G401 (cell line): ENCODE measurements at places on chromosomes 4 and X. TPM values are rescaled to one million over a fixed set of nuclear protein-coding genes. Genes with fewer than 3 reads are reported as not detected.

DNA sequence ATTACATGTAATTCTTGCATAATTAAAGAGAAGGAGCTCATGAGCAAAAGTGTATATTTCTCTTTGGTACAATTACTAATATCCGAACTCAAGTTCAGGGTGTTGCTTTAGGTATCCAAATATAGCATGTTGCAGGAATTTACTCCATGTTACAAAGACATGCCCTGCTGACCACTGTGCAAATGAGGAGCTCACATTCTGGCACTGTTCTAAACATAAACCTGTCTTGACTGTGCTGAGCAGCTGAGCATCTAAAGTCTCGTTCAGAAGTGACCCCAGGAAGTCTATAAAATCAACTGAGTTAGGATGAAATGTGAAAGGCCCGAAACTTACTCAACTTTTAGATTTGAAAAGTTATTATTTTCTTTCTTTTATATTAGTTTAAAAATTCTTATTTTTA lies 124.3 kb downstream of the STIM2 start:
- no peak for DNase-seq

DNA sequence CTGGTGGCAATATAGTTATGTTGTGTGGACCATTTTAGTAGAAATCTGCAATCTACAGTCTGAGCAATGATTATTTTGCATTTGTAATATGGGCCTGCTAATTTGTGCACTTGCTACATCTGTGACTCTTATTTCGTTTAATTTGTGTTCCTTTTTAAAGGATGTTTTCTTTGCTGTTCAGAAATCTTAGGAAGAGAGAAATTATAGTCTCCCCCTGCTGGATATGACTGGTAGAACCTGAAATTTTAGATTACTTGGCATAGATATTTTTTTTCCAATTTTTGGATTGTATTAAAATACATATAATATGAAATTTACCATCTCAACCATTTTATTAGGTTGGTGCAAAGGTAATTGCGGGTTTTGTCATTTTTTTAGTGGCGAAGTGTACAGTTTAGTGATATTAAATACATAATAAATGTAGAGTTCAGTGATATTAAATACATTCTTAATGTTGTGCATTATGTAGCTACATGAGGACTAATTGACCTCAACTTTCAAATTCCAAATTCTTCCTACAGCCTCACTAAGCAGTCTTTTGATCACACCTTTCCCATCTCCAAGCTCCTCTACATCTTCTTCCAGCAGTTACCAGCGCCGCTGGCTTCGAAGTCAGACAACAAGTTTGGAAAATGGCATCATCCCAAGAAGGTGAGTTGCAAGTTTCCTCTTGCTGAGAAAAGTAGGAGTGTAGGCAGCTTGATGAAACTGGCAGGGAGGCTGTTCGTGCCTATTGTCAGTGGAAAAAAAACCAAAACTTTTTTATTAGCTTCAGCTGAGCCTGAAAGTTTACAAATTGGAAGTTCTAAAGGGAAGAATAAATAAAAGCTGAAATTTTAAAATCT lies 82.2 kb downstream of the FNIP2 start:
- peak; percentile 52 for DNase-seq

GRCh38 chrX:17527135-17527701 lies 152.2 kb downstream of the NHS start:
- no peak for DNase-seq

- no peak for DNase-seq
Observed at GRCh38 chr4:176784816-176785215, 7.9 kb downstream of the VEGFC start.

- no peak for DNase-seq
Observed at GRCh38 chr4:129167640-129168260, 71.8 kb downstream of the C4orf33 start.

- DNase-seq = no peak
Observed at GRCh38 chrX:24777660-24778059, 83.9 kb downstream of the POLA1 start.

- no peak for DNase-seq
Observed at GRCh38 chr4:166493924-166494345, 620.9 kb downstream of the TLL1 start.

- DNase-seq = no peak
Observed at GRCh38 chrX:10902001-10902400, 209.1 kb upstream of the HCCS start.

Gene ZXDA
- total RNA-seq = 3.7 and 4.9 TPM in 2 replicates

DNA sequence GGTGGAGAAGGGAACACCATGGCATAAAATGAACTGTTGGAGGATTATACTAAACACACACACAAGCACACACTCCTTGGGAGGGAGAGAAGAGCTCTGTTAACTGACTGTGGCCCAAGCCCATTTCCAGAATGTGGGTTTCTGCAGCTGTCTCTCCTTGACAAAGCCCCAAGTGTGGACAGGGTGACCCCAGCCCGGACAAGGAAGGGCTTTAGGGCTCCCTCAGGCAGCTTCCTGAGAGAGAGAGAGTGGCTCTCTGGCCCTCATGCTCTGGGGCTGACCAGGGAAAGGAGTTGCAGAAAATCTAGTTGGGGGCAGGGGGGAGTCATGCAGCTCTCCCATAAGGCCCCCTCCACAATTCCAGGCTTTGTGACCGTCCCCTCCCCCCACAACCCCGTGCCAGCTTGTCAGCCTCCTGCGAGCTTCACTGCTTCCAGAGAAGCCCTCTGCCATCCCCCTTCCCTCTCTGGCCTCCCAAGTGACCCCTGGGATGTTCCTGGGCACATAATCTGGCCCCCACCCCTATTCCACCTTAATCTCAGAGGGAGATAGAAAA lies 590 bp downstream of the ARHGEF9 start:
- DNase-seq = peak; percentile 29

DNA sequence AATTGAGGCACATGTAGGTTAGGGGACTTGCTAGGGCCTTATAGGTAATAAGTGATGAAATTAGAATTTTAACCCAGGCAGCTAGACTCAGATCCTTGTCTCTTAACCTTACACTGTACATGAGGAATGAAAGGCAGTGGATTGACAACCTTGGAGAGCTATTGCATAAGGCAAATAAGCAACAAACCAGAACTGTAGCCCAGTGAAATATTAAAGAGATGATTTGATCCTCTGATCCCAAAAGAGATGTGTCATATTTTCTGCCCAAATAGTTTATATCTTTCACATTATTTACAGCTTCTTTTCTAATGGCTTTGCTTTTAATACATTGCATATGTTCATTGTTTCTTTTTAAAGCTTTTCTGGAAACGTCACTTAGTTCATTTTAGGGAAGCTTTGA lies 252.6 kb downstream of the ANK2 start:
- no peak for DNase-seq

DNA sequence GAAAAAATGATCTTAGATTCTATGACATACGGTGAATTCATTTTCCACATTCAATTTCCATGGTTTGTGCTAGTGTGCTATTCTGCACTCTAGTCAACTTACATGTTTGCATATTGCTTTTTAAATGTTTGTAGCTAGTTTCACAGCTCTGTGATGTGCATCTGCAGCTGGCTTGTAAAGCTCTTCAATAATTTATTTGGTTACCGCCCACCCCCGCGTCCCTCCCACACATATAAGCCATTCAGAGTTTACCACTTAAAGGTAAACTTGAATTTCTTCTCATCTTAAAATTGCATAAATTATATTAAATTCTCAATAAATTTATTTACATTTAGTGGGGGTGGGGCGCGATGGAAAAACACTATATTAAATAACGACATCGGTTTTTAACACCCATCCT lies 291 bp upstream of the NBDY start:
- DNase-seq = no peak

Gene PABPC1L2B
- total RNA-seq = not detected in 2 replicates

GRCh38 chrX:112664924-112665323 lies 14.8 kb downstream of the LHFPL1 start:
- DNase-seq = no peak

GRCh38 chr4:94548571-94548970 lies 96.8 kb downstream of the PDLIM5 start:
- DNase-seq = no peak

DNA sequence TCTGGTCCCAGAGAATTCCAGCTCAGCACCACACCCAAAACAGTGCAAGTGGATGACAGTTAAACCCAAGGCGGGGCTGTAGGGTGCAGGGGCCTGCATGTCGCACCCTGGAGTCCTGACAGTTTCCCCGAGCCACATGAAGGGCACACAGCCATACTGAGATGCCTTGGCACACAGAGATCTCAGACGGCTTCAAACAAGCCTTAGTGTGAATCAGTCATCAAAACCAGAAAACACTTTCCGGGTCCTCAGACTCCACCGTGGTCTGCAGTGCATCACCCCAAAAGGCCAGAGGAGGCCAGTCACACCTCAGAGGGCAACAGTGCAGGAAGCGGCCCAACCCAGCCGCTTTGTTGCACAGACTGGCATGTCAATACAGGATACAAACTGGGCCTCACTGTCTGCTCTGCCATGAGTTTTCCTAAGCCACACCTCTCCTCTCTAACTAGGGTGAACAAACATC lies 64.6 kb upstream of the ENPP6 start:
- no peak for DNase-seq

- DNase-seq = no peak
Observed at GRCh38 chrX:132924426-132924825, 34.0 kb downstream of the HS6ST2 start.

Gene PCDH10
- total RNA-seq = 2.3 and 3.3 TPM in 2 replicates

Gene NLGN4X
- not detected in 2 replicates for total RNA-seq

Gene KIAA1210
- total RNA-seq = not detected in 2 replicates

GRCh38 chrX:129648514-129649267 lies 6.1 kb downstream of the APLN start:
- no peak for DNase-seq

DNA sequence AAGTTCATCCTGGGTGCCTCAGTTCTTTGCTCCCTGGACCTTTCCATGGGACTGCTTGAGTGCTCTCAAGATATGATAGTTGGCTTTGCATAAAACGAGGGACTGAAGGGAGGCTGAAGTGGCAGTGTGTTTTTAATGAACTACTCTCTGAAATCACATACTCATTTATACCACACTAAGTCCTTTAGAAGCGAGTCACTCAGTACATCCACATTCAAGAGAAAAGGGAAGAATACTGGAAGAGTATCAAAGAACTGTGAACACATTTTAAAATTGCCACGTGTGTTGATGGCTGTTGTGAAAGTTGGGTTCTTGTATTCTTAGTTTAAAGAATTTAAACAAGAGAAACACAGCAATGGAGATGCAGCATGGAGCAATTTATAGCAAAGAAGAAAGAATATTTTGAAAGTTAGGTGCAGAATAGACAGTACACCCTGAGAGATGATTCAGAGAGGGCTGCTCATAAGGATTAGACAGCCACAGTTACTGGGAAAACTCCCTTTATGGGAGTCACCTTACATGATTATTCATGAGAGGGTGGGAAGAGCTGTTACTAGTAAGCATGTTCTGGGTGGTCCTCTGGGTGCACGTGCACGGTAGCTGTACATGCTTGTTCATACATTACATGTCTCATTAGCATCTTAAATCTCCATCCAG lies 380.7 kb downstream of the ADGRL3 start:
- DNase-seq = no peak

DNA sequence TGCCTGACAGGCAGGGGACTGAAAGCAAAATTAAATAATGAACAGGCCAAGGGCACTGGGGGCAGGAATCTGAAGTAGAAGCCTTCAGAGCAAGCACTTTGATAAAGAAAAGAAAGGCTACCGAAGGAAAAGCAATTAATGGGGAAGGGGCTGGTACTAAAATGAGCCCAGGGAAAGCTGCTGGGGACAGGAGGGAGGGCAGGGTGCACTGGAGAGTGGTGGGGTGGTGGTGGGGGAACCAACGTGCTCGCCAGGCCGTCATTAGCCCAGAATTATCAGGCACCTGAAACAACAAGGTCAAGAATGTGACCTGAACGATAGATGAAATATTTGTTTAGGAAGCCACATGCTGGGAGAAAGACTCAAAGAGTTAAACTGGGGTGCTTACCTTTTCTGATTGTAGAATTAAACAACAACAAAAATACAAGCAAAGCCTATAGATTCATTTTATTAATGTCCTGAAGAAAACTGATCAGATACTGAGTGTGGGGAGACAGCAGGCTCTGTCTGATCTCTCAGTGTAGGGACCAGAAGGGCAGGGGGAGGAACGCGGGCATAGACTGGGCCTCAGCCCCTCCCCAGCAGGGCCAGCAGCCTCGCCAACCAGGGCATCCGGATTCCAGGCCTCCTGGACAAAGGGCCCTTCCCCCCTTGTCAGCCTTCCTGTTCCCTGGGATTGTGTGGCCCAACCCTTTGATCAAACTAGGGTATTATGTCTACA lies 239.7 kb upstream of the KLF3 start:
- DNase-seq = no peak

GRCh38 chr4:116925900-116926457 lies 159.4 kb downstream of the TRAM1L1 start:
- DNase-seq = peak; percentile 48

DNA sequence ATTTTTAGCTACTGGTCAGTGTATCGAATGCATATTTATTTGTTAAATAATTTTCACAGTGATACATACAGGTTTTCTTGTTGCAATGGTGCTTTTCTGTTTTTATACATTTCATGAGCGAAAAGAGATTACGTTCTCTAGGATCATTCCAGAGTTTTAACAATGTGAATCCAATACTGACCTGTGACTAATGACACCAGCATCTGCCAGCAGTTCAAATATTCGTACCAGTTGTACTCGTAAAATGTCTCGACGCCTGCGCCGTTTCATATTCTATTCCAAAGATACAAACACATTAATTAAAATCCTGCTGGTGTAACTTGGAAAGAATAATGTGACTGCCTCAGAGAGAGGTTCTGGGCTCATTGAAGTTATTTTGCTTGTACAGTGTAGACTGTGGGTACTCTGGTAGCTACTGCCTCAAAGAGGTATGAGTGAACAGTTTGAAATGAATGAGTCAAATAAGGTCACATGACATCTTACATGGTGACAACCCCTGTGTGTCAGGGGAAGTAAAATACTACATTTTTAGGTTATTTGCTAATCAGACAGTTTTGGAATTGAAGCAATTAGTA lies 80.7 kb downstream of the ZAR1 start:
- no peak for DNase-seq

Gene MAGED4
- 9.0 and 25.8 TPM in 2 replicates for total RNA-seq

- DNase-seq = peak; percentile 5
Observed at GRCh38 chr4:158496030-158496741, 25.5 kb upstream of the RXFP1 start.

Gene OPHN1
- 1.7 and 3.9 TPM in 2 replicates for total RNA-seq

Gene LARP7
- total RNA-seq = 30.8 and 50.0 TPM in 2 replicates

Gene RIPPLY1
- total RNA-seq = not detected in 2 replicates

- peak; percentile 77 for DNase-seq
Observed at GRCh38 chr4:170047771-170048354, 21.7 kb upstream of the MFAP3L start.

DNA sequence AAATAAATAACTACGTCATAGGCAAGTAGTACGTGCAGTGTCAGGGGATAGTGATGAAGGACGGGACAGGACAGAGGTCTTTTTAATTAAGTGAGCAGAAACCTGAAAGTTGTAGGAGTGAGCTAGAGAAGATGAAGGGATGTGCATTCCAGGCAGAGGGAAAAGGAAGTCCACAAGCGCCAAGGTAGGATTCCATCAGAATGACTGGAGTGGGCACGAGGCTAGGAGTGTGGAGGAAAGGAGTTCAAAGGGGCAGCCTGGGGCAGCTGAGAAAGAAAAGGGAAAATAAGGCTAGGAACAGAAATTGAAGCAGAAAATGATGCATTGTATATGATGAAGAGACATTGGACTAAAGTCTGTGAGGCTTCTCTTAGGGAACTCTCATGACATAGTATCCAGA lies 192.2 kb upstream of the TLL1 start:
- no peak for DNase-seq
